ENCODE measurements at places on chromosomes 13 and 19. TPM values are rescaled to one million over a fixed set of nuclear protein-coding genes. Genes with fewer than 3 reads are reported as not detected.

GRCh38 chr19:1501200-1501595 is 10.2 kb downstream of the REEP6 start:
- no peak for DNase-seq

- no peak for DNase-seq
These were observed 1838.2 kb upstream of the PRR20A start for GRCh38 chr13:55302568-55302967.

DNA sequence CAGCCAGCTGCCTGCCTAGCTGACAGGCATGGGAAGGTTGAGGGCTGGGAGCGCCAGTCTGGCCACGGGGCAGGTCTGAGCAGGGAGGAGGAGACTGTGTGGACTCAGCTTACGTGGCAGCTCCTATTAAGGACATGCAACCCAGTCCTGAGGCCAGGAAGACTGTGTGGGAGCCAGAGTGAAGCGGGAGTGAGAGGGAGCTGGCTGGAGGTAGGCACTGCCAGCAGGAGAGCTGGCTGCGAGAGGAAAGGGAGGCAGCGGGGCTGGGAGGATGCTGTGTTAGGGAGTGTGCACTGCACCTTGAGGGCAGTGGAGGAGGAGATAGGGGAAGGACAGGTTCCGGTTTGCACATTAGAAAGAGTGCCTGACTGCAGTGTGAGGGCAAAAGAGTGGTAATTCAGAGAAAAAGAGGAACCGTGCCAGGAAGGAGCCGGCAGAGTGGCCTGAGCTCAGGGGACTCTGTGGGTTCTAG is 99.2 kb downstream of the SLC7A1 start:
- DNase-seq: no peak

- DNase-seq: no peak
These were observed 32.0 kb downstream of the MPHOSPH8 start for GRCh38 chr13:19665427-19665859.

- DNase-seq: no peak
These were observed 5.0 kb upstream of the ADM5 start for GRCh38 chr19:49684251-49684982.

- DNase-seq: no peak
These were observed 328.6 kb downstream of the SLITRK5 start for GRCh38 chr13:87999788-88000187.

DNA sequence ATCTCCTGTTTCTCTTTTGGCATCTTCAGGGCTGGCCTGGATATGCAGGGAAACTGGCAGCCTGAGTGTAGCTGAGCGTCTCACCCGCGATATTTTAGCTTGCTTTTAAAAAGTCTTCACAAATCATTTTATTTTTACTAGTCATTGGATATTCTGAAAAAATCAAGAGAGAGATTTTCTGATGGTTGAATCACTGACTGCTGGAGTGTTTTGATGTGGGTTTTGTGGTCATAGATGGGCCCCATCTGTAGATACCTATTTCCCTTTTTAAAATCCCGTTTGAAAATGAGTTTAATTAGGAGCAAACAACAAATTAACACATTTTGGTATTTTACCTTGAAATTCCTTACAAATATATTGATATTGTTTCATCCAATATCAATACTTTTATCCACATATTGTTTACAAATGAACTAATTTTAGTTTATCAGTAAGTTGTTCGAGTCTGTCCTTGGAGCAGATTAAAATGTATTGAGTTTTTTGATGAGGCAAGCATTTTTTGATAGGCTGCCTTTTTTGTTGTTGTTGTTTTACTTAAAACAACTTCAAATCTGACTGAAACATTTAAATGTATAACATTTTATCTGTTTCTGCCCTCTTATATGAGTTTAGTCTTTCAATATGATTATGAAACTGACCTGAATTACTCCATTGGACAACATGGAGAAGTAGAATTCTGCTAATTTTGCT is 21.5 kb upstream of the OXGR1 start:
- DNase-seq: no peak

LRP3 gene
- total RNA-seq: 9.9 TPM

PGLYRP2 gene
- total RNA-seq: not detected

- no peak for DNase-seq
These were observed 55.4 kb downstream of the DPF1 start for GRCh38 chr19:38168637-38169036.

DNA sequence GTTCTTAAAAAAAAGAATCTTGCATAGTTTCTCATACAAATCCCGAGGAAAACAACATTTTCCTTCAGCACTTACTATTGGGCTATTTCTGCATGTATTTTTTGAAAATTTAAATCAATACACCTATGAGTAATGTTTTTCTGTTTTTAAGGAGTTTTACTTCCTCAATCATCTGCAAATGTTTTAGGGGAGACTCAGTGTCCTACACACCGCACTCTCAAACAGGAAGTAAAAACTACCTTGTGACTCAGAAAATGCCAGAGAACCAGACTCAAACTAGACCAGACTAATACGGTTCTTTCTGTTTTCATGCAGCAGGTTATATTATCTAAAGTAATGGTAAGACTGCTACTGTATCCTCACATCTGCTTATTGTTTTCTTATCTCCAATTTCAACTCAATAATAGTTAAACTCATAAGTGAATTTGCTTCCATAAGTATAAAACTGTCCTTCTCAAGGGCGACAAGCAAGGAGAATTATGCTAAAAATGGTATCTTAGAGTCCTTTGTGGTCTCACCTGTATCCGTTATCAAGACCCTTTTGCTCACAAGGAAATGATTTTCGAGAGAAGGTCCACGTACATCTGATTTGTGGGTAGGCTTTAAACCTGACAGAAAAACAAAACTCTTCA is 52.5 kb downstream of the FLT3 start:
- no peak for DNase-seq

DNA sequence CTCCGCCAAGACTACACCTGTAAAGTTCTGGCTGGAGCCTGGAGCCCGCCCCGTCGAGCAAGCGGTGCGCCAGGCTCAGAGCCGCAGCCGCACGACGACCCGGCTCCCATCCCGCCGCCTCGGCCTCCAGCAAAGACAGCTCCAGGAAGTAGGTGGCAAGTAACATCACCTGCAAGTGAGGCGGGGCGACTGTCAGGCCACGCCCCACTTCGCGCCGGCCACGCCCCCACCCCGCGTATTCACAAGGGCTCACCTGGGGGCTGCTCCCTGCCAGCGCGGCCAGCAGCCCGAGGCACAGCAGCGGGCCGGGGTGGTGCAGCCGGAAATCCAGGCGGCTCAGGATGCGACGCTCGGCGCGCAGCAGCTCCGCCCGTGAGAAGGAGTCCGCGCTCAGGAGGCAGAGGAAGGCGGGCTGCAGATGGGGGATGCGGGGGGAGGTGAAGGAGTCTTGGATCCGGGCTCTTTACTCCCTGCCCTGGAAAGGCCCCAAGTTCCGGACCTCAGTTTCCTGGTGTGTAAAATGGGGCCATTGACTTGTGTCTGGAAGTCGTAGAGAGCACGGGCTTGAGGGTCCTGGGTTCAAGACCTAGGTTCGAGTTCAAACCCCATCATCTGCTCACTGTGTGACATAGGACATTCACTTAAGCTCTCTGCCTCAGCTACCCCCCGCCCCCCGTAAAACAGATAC is 3.2 kb downstream of the CCNP start:
- no peak for DNase-seq

DNA sequence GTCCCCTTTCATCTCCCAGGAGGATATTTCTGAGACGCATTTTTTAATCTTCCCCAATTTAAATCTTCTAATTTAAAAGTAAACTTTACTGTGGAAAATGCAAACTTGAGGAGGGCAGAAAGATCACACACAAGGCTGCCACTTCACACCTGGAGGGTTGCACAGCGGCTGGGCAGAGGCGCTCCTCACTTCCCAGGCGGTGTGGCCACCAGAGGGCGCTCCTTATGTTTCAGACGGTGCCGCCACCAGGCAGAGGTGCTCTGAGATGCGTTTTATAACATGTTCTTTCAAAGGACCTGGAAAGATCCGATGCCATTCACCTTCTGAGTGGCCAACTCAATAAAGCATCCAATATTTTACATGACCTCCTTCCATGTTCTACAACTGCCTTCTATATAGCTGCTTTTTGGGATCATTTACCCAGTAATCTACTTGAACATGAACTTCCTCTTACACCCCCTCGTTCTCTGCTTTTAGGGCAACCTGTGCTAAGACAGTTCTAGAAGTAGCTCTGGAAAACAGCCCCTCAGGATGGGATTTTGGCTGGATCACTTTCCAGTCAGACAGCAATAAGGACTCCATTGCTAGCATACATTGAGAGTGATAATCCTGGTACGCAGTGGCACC is 14.8 kb upstream of the MTUS2 start:
- no peak for DNase-seq

DNA sequence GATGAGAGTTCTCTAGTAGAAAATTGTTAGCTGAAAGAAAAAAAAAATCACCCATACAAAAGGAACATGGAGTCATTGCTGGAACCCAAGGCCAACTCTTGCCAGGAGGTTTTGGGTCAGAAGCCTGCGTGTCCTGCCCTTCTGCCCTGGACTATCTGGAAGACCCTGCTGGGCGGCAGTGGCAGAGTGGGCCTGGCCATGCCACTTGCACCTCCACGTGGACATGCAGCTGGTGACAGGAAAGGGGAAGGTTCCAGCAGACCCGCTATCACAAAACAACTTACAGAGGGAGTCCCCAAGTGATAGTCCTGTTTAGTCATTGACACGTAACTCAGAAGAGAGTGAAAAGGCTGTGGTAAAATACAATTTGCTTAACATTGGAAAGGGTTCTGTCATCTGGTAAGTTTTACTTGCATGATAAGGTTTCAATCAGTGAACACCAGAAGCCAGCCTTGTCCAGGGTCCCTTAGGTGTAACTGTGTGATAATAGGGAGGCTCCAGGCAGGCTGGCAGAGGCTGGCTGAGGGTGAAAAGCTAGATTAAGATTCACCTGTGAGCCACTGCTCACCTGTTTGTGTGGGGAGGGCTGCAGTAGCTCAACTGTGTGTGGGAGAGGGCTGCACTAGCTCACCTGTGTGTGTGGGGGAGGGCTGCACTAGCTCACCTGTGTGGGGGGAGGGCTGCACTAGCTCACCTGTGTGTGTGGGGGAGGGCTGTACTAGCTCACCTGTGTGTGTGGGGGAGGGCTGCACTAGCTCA is 47.8 kb downstream of the COL4A2 start:
- no peak for DNase-seq

- DNase-seq: no peak
These were observed 78.3 kb upstream of the IPO5 start for GRCh38 chr13:97875218-97875617.

- no peak for DNase-seq
These were observed 65.1 kb downstream of the KCNRG start for GRCh38 chr13:50080203-50080910.

DNA sequence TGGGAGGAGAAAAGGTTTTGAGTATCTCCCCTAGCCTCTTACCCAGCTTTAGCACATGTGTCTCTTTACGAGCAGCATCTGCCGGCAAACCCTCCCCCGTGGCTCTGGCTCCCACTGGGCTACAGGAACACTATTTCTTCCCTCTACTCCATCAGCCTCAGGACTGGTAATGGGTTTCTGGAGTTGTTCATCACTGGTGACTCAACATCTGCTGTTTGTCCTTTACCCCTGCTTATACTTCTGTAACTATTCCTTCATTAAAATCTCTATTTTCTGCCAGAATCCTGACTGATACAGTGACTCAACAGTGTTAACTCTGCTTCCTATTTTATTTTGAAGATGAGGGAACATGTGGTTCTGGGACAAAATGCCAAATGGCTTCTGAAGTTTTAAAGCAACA is 437.3 kb upstream of the HTR2A start:
- DNase-seq: no peak

DNA sequence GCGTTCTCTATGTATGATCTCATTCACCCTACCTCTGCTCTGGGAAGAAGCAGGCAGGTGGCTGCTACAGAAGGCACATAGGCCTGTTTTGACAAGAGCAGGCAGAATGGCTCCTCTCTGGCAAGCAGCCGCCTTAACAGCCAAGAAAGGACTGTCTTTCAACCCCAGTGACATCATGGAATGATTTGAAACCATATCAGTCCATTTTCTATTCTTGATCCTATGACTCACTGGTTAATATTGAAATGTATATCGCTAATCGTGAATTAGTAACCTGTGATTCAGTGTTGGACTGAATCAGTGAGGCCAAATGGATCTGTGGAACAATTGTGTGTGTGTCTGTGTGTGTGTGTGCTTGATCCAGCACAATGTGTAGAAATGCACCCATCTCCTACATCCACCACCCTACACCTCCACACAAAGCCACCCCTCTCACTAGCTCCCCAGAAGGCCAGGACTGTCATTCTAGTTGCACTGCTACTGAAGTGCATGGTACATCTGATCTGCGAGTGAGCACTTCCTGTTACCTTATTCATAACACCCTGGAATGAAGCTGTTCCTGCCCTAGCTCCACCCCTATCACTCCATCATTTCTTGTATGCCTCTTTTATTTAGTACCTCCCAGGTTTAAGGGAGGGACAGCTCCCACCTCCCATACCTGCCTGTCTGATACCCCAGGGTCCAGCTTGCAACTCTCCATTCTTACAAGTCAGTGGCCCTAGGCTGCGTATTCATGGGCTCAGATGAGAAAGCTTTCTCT is 460.0 kb downstream of the FOXO1 start:
- DNase-seq: no peak

GRCh38 chr19:1760020-1760419 is 6.7 kb downstream of the ONECUT3 start:
- no peak for DNase-seq

- DNase-seq: no peak
These were observed 13.9 kb downstream of the LSM14A start for GRCh38 chr19:34186205-34186604.

DNA sequence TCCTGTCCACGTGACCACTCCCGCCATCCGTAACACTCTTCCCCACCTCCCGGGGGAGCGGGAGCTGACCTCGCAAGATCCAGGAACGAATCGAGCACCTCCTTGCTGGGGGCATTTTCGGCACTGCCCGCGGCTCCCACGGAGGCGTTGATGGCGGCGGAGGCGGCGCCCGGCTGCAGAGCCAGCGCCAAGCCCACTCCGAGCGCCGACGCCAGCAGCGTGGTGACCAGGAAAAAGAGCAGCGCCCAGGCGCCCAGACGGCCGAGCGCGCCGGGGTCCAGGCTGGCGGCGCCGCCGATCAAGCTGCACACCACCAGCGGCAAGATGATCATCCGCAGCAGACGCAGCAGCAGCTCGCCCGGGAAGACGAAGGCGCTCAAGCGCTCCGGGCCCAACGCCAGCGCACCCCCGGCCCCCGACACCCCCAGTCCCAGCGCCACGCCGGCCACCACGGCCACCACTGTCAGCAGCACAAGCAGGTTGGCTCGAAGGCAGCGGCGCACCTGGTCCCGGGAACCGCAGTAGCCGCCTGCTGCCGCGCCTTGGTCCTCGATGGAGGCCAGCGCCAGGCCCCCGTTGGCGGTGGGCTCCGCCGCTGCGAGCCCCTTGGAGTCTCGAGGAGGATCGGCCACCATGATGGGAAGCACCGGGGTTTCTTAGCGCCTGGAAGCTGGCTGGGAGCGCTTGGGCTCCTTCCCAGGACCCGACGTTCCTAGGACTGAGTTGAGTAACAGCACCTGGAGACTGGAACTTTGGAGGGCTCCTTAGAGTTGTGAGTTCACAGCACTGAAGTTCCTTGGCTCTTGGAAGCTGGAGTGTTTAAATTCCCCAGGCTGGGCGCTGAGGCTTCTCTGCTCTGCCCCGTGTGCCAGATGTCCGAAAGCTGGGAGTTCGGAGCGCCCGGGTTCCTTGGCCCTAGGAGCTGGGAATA is 798 bp downstream of the SLC1A5 start:
- DNase-seq: no peak

GRCh38 chr13:106372199-106373155 is 163.0 kb downstream of the EFNB2 start:
- no peak for DNase-seq

GRCh38 chr13:106865716-106866440 is 297.9 kb upstream of the ARGLU1 start:
- no peak for DNase-seq

HSPH1 gene
- total RNA-seq: 49.8 TPM
